ENCODE measurements at places on chromosomes 4 and X.

DNA sequence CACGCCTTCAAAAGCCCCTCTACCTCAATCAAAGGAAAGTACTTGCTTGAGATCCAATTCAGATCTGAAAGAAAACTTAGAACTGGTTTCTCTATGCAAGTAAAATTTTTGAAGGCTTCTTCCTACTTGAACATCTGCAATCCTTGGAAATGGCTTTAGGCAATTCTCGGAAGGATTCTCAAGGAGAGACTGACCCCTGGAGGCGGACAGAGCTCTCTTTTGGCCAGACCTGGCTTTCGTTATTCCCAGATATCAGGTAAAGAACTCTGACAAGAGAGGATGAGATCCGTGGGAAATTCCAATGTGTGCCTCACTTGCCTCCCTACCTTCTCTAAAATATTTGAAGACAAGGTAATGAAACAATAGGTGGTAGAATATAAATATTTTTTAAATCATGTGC is 670.3 kb upstream of the FAM241A start:
- no peak for DNase-seq

GRCh38 chr4:108804648-108805273 is 41.9 kb upstream of the ETNPPL start:
- DNase-seq: no peak

- DNase-seq: no peak
Measured at GRCh38 chr4:105709081-105709450, 482 bp downstream of the GSTCD start.

DNA sequence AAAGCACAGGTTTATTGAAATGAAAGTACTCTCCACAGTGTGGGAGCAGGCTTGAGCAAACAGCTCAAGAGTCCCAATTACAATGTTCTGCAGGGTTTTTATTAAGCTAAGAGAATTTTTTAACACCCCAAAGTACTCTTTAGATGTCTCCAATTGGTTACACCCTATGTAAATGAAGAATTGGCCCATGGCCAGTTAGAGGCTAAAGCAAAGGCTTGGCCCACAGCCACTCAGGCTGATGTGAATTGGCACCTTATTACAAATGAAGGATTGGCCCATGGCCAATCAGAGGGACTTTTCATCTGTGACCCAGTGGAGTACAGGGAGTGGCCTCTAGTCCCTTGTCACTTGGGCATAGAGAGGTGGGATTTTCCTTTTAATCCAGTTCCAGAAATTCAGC is 30.1 kb upstream of the IQCM start:
- no peak for DNase-seq

GRCh38 chr4:140556372-140557085 is 12.2 kb downstream of the UCP1 start:
- DNase-seq: peak; percentile 13

- no peak for DNase-seq
Measured at GRCh38 chr4:11039634-11040131, 355.1 kb upstream of the CLNK start.

- DNase-seq: no peak
Measured at GRCh38 chr4:25969374-25970155, 55.5 kb downstream of the SMIM20 start.

DNA sequence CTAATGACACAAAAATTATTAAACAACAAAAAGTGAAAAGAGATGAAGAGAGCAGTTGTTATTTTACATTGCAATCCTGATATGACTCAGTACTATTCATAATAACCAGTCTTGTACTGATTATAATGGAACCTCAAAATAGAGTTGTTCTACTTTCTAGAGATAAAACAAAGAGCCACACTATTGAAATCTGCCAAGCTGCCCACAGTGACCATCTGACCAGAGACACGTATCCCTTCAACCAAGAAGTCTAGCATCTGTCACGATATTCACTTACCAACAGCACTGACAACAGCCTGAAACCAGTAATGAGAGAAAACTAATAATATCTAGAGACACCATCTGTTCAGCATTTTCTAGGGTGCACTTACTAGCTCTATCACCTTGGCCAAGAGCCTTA is 466.7 kb downstream of the NKX6-1 start:
- DNase-seq: no peak

DNA sequence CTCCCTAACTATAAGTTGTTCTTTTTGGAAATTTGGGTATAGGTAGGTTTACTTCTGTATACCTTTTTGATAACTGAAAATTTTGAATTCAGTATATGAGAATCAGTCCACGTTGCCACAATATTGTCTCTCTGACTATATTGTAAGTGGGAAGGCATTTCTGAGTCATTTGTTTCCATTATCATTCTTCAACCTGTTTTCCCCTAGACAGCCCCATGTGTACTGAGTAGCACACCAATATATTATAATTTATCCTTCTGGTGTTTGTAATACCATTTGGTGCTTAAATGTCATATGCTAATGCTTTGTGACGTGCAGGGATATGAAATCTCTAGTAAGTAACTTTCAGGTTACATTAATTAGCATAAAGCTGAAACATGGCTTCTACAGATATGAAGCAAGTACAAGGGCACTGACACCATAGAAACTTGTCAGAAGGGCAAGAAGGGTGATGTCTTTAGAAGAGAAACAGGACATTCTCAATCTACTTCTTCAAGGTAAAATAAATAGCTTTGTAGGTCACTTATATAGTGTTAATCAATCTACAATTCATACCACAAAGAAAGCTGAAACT is 27.7 kb downstream of the PAK3 start:
- DNase-seq: no peak

Measured in stimulated activated CD4-positive, alpha-beta T cell treated with anti-CD3 and anti-CD28 coated beads, Interleukin-4, amount 100 ng/mL, for 48 hours (primary cell).